ENCODE measurements at places on chromosomes 2 and 18.

DNA sequence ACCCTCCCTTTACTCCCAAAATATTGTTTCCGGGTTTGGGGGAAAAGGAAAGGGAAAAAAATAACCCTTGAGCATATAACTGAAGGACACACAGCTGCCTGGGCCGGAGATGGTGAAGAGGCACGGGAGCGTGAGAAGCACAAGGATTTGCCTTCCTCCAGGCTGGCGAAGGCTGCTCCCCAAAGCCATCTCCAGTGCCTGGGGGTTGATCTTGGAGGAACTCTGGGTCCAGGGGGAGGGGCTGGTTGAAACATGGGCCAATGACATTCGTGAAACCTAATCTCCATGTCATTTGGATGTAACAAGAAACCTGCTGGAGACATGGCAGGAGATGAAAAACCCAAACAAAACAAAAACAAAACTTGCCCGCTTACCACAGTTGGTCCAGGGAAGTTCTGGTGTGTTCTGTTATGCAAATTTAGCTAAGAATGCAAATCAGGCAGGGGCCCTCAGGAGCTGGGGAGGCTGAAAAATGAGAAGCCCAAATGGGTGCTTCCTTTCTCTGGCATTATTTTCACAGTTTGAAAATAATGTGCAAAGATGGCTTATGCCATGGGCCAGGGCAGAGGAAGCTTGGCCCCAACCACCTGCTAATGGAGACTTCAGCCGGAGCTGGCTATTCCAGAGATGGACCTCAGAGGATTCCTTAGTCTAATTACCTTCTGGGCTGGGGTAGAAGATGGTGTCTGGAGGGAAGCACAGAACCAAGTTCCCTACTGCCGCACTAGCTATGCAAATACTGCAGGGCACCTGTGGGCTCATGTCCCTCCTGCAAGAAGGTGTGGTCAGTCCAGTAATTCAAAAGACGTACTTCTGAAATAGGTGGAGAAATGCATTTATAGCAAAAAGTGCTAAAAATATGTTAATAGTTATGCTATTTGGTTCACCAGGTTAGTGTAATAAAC is 180.9 kb downstream of the BCL2 start:
- no peaks in the 10 kb centered on the region for H3K27me3 ChIP-seq
- no peaks in the 10 kb centered on the region for H3K36me3 ChIP-seq
- DNase-seq: peak; percentile 29
- peaks cover 10% of the 10 kb centered on the region for H3K4me1 ChIP-seq

GRCh38 chr2:71557321-71557720 is 104.0 kb downstream of the DYSF start:
- no peak overlapping the region for H3K4me3 ChIP-seq
- DNase-seq: no peak
- no peaks in the 10 kb centered on the region for H3K27me3 ChIP-seq
- no peaks in the 10 kb centered on the region for H3K36me3 ChIP-seq
- H3K4me1 ChIP-seq: no peaks in the 10 kb centered on the region
- no peak overlapping the region for H3K27ac ChIP-seq

DNA sequence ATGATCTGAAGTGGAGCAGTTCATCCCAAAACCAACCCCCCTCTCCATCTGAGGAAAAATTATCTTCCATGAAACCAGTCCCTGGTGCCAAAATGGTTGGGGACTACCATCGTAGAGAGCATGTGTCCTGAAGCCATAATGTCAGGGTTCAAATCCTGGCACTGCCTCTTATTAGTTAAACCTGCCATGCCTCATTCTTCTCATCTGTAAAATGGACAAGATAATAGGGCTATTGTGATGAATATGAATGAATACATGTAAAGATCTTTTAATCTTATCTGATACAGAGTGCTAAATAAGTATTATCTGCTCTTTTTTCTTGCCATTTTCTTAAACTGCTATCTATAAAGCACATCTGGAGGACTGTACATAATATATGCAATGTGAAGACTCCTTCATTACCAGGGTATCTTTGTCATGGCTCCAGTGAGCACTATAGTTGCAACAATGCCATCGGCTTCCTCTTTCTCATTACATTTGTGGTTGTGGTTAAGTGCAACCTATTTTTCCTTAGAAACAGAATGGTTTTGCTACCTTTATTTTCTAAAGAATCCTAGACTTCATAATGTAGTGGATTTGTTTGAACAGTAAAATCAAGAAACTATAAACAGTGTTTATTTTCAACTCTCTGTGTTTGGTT is 27.0 kb downstream of the MFSD6 start:
- H3K27ac ChIP-seq: no peak overlapping the region
- no peak overlapping the region for H3K4me3 ChIP-seq
- DNase-seq: no peak
- H3K36me3 ChIP-seq: no peaks in the 10 kb centered on the region

- H3K36me3 ChIP-seq: no peaks in the 10 kb centered on the region
- DNase-seq: no peak
- H3K4me1 ChIP-seq: peaks cover 32% of the 10 kb centered on the region
- H3K27me3 ChIP-seq: no peaks in the 10 kb centered on the region
- no peak overlapping the region for H3K4me3 ChIP-seq
- H3K27ac ChIP-seq: peak overlapping the region; percentile 36
Measured at GRCh38 chr2:120879431-120880295, 144.0 kb downstream of the GLI2 start.

GRCh38 chr18:49490246-49490762 is 3.3 kb upstream of the C18orf32 start:
- no peak overlapping the region for H3K27ac ChIP-seq
- no peak for DNase-seq
- no peak overlapping the region for H3K4me3 ChIP-seq
- H3K27me3 ChIP-seq: no peaks in the 10 kb centered on the region
- peaks cover 43% of the 10 kb centered on the region for H3K36me3 ChIP-seq

DNA sequence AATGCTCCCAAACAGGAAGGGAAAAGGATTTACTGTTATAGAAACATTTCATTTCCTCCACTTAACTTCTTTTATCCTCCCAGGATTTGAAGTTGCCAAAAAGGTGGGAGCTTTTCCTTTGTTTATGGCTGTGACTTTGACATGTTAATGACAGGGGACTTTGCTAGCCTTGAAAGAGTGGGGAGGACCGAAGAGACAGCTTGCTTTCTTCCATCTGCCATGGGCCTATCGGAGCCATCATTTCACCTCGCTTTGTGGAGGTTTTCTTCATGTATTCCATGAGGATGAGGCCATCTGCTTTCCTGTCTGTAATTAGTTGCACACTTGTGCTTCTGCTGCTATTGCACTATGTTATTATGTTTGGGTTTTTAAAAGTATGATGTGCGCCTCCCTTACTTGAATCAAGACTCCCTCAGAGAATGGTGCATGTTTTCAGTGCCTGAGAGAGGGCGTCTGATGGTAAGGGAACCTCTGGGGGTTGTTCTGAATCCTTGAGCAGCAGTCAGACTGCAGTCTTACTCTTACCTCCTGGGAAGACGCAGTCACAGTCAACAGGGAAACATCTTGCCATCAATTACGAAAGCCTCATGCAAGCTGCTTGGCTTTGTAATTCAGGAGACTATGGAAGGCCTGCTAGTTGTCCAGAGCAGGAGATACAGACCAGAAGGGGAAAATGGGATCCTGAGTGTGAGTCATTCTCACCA is 173.3 kb upstream of the MGAT5 start:
- no peak overlapping the region for H3K4me3 ChIP-seq
- no peak for DNase-seq
- no peak overlapping the region for H3K27ac ChIP-seq
- H3K4me1 ChIP-seq: no peaks in the 10 kb centered on the region
- peaks cover 10% of the 10 kb centered on the region for H3K27me3 ChIP-seq

DNA sequence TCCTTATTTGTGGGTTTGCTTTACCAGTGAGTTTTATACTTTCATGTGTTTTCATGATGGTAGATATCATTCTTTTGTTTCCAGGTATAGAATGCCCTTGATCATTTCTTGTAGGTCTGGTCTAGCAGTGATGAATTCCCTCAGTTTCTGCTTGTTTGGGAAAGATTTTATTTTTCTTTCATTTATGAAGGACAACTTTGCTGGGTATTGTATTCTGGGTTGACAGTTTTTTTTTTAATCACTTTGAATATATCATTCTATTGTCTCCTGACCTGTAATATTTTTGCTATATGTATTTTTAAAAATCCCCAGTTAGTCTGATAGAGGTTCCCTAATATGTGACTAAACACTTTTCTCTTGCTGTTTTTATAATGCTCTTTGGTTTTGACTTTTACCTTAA is 58.3 kb upstream of the GALNT3 start:
- no peaks in the 10 kb centered on the region for H3K27me3 ChIP-seq
- H3K4me3 ChIP-seq: no peak overlapping the region
- no peak overlapping the region for H3K27ac ChIP-seq

- no peaks in the 10 kb centered on the region for H3K27me3 ChIP-seq
- H3K4me3 ChIP-seq: no peak overlapping the region
- no peak for DNase-seq
- no peak overlapping the region for H3K27ac ChIP-seq
Measured at GRCh38 chr2:74576211-74576862, 21.8 kb downstream of the DOK1 start.

GRCh38 chr2:36163520-36164254 is 191.9 kb upstream of the CRIM1 start:
- DNase-seq: no peak
- no peak overlapping the region for H3K4me3 ChIP-seq
- no peaks in the 10 kb centered on the region for H3K4me1 ChIP-seq
- H3K36me3 ChIP-seq: no peaks in the 10 kb centered on the region
- no peaks in the 10 kb centered on the region for H3K27me3 ChIP-seq

DNA sequence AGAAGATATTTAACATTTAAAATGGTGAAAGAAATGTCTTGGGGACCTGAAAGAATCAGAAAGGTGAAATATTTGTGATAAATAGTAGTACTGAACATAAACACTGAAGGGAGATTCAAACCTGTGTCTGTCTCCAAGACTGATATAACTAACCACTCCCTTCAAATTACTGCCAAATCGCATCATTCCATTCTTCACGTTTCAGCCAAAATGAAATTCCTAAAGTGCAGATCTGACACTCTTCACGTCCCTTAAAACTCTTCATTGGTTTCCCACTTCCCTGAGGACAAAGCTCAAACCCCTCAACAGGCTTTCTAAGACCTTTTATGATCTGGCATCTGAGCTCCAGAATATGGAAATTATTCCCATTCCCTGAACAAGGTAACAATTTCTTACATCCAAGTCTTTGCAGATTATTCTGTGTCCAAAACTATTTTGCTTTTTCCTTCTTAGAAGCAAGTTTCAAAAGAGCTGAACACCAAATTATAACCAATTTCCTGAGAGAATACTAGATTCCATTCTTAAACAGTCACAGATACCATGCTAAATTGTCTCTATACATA is 18.9 kb downstream of the SLC8A1 start:
- H3K4me1 ChIP-seq: no peaks in the 10 kb centered on the region
- H3K27me3 ChIP-seq: no peaks in the 10 kb centered on the region
- no peak for DNase-seq
- no peak overlapping the region for H3K4me3 ChIP-seq
- no peak overlapping the region for H3K27ac ChIP-seq
- no peaks in the 10 kb centered on the region for H3K36me3 ChIP-seq

- peaks cover 18% of the 10 kb centered on the region for H3K4me1 ChIP-seq
- no peak for DNase-seq
- H3K27ac ChIP-seq: no peak overlapping the region
- no peak overlapping the region for H3K4me3 ChIP-seq
Measured at GRCh38 chr2:219249203-219249980, 3.7 kb upstream of the TUBA4B start.

All from neuronal stem cell (in vitro differentiated cells).